Activated T-helper 9 cell treated with anti-CD3 and anti-CD28 coated beads, Interleukin-2, amount 50 U/mL, for 16 hours (primary cell): ENCODE measurements at places on chromosomes 12 and 14.

GRCh38 chr12:65495233-65495632 lies 216.8 kb downstream of the MSRB3 start:
- DNase-seq, result no peak

DNA sequence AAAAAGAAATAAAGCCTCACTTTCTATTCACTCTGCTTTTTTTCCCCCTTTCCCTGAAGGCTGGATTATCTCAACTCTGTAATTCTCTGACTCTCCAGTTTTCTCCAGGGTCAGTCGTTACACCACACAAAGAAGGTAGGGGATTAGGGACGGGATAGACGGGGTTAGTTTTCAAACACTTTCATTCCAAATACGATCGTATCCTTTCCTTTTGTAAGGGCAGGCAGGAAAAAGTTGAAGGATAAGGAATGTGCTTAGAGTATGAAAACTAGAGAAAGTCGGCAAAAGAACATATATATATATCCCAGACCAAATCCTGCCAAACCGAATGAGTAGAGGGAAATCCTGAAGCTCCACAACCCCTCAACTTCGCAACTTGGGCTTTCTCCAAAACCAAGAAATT lies 581 bp upstream of the ESYT1 start:
- DNase-seq, result no peak

DNA sequence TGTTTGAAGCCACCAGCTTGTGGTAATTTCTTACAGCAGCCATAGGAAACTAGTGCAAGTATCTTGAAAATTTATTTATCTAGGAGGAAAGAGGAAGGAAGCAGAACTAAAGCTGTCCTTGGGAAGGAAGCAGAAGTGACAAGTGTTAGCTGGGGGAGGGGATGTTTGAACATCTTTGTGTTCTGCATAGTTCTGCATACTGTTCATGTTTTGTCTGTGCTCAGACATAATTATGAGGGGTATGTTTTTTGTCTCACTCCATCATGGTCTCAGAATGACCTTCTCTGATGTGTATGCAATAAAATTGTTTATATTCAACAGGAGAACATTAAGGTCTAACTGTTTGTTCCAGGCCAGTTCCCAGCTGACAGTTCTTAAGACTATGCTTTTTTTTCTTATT lies 606.5 kb downstream of the GALC start:
- no peak for DNase-seq

GRCh38 chr12:6548966-6549683 lies 6.7 kb downstream of the IFFO1 start:
- DNase-seq, result no peak

DNA sequence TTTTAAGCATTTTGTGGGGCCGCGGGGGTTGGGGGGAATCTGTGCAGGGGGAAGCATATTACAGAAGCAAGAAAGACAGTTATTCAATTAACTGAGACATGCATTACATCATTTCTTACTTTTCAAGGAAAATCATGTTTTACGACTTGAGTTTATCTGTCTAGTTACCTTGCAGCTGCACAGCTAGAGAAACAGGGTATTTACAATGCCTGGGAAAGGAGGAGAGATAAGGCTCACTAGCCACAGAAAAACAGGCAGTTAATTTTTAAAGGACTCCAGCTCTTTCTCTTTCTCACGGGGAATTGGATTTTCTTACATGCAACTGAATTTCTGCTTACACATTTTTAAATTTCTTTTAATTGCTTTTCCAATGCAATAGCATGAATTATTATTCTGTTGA lies 22.2 kb downstream of the FCF1 start:
- DNase-seq, result no peak

DNA sequence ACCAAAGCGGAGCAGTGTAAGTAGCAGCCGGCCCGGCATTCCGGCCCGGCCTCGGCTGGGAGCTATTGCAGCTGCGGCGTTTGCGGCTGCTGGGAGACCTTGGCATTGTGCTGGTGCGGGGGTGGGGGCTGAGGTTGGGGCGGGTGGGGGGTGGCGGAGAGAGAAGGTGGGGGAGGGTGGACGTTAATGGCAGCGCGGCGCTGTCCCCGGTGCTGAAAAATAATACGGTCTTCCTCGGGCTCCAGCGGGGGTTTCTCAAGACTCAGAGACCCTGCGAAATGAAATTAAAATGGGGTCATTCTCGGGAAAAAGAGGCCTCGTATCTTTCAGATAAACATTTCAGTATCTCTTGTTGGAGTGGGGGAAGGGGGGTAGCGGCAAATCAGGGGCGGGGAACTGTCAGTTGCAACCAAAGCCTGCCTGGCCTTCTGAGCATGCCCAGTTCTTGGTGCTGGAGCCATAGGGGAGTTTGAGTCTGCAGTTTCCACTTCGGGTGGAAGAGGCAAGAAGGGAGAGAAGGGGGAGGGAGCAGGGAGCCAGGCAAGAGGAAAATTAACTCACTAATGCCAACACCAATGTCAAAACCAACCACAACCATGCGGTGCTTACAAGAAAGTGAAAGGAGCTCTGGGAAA lies 414 bp downstream of the UNC79 start:
- DNase-seq, result no peak

- DNase-seq, result no peak
These were observed 597 bp upstream of the DYNC1H1 start for GRCh38 chr14:101963656-101964296.

- no peak for DNase-seq
These were observed 97.9 kb downstream of the RERGL start for GRCh38 chr12:17992002-17992656.

DNA sequence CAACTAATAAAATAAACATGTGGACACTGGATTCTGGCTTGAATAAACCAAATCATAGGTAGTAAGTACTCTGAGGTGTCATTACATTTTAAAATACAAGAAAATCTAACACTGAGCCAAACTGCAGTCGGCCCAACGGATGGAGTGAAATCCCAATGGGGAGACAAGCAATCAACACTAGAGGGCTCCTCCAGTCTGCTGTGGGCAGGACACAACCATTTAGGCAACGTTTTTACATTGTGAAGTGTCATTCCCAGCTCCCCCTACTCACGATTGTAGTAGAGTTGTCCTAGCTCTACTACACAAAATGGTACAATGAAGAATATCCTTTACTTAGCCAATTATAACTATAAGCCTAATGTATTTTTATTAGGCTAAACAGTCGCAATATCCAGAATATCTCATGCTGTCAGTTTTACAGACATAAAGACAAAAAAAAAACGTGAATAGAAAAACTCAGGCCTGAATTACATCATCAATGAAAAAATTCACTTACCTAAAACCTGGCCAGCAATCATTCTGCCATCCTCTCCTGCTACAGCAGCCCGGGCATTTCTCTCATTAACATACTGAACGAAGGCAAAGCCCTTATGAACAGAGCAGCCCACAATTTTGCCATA lies 35.7 kb downstream of the HNRNPC start:
- no peak for DNase-seq

GRCh38 chr14:96688629-96689028 lies 108.6 kb upstream of the VRK1 start:
- no peak for DNase-seq

- DNase-seq, result no peak
These were observed 19.8 kb upstream of the AMN start for GRCh38 chr14:102902523-102903247.

DNA sequence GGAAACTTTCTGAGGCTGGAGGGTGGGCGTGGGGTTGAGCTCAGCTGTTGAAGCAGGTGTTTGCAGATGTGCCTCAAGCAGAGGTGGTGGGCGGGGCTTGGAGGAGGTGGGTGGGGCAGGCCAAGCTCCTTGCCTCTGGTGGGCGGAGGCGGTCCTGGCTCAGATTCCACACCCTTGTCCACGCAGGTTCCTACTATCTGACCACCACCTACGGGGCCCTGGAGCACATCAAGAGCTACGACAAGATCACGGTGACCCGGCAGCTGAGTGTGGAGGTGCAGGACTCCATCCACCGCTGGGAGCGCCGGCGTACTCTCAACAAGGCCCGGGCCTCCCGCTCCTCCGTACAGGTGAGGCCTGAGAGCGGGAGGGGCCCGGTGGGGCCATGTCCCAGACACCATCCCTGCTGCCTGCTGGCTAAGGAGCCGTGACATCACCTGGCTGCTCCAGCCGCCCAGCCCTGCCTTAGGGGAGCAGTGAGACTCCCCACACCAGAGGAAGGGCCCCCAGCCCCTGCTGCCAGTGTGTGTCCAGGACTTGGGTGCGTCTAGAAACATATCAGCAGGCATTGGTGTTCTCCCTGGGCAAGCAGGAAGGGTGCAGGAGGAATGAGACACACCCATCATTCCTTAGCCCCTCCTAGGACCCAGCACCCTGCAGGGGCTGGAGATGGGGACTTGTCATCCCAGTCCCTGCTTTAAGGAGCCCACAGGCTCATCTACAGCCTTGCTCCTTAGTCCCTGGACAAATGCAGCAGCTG lies 63.4 kb downstream of the LGMN start:
- DNase-seq, result no peak

GRCh38 chr14:52876806-52877205 lies 74.0 kb downstream of the FERMT2 start:
- DNase-seq, result no peak

DNA sequence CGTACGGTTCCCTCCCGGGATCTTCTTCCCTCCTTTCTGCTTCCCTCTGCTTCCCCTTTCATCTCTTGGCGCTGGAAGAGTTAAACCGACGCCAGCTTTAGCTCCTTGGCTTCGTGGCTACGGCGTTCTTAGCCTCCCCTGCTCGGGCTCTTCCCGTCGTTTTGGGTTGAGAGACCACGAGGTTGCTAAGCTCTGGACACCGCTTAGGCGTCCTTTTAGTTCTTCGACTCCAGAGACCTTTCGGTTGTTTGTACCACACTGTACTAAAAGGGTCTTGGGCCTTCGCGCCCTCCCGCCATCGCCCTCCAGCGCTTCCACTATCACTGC lies 545 bp downstream of the CPSF2 start:
- no peak for DNase-seq

DNA sequence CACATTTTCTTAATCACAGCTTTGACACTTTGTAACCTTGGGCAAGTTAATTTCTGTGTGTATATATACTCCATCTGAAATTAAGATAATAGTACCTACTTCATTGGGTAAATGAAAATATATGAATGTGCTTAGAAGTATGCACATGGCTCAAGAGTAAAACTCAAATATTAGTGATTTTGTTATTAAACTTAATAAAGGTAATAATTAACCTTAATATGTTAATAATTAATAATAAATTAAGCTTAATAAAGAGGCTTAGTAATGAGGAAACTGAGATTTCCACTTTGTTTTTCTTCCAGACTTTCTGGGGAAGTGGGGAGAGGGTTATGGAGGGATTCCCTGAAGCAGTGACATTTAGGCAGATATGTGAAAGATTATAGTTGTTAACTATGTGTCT lies 19.8 kb downstream of the USP15 start:
- DNase-seq, result no peak

DNA sequence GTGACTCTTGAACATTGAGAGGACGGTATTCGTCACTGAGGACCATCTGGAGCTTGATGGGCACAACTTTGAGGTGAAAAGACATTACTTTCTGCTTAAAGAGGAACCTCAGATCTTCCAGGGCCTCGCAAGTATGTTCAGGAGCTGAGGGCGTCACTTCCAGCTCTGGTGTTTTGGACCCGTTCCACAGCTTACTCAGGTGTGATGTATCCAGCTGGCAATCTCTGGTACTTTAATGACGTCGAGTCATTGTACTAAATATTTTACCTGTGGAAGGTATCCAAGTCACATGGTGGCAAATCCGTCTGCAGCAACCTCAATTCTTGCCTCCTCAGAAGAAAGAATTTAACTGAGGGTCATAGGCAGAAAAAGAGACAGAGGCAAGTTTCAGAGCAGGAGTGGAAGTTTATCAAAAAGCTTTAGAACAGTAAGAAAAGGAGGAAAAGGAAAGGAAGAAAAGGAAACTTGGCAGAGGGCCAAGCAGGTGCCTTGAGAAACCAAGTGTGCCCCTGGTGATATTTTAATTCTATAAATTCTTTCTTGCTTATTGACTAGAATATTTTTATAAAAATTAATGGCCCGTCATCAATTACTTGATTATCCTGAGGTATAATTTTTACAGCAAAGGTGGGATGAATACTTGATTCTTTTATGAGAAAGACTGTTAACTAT lies 250.6 kb downstream of the AEBP2 start:
- no peak for DNase-seq

DNA sequence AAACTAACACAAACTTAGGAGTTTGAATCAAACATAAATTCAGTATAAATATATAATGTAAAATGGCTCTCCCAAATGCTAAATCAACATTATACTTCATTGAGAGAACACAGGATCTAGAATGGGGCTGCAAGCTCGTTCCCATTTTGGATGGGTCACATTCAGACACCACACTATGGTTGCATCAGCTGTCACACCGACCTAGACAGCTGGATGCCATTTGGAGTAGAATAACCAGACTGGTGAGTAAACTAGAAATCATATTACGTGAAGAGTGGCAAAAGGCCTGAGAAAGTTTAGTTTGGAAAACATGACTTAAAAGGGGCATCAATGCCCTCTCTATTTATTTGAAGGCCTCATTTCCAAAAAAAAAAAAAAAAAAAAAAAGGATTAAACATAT lies 430.4 kb downstream of the NPAS3 start:
- DNase-seq, result no peak

GRCh38 chr14:95577067-95577800 lies 42.4 kb downstream of the GLRX5 start:
- no peak for DNase-seq

DNA sequence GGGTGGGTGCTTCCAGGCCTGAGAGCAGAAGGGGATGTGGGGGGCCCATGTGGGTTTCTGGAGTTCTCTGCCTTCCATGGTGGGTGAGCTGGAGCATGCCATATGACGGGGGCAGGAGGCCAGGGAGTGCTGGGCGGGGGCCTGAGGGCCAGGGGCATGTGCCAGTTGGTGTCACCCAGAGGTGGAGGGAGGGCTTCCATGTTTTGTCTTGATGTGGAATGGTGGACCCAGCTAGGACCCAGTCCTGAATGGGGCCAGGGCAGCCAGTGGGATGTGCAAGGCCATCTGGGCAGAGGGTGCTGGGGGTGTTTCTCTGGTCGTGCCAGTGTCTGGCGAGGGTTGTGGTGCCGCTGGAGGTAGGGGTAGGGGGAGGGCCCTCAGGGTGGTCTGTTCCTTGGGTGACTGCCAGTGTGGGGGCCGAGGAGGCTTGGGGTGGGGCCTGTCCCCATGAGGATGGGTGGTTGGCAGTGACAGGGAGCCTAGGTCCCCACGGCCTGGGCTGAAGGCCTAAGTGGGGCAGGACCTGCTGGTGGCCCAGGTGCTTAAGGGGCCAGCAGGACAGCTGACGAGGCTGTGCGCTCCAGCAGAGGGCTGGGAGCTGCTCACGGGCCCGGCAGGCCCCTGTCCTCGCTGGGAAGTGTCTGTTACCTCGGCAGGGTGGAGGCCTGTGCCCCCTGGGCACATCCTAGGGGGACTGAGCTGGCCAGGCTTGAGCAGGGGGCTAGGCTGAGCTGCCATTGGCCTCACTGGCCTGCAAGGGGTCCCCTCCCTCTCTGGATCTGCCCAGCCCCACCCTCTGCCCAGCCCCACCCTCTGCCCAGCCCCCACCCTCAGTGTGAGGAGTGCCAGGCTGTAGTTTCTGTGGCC lies 26.8 kb downstream of the CEP170B start:
- DNase-seq, result no peak

GRCh38 chr14:37187294-37187693 lies 10.4 kb upstream of the MIPOL1 start:
- no peak for DNase-seq
